CD4-positive, alpha-beta T cell treated with Interleukin-15 for 1 hour (primary cell): ENCODE measurements at places on chromosomes 6 and 20.

- no peak for DNase-seq
Observed at GRCh38 chr6:27777614-27778355, 134.4 kb downstream of the OR2B2 start.

GRCh38 chr6:138162111-138162954 is 594 bp downstream of the ARFGEF3 start:
- DNase-seq: no peak

DNA sequence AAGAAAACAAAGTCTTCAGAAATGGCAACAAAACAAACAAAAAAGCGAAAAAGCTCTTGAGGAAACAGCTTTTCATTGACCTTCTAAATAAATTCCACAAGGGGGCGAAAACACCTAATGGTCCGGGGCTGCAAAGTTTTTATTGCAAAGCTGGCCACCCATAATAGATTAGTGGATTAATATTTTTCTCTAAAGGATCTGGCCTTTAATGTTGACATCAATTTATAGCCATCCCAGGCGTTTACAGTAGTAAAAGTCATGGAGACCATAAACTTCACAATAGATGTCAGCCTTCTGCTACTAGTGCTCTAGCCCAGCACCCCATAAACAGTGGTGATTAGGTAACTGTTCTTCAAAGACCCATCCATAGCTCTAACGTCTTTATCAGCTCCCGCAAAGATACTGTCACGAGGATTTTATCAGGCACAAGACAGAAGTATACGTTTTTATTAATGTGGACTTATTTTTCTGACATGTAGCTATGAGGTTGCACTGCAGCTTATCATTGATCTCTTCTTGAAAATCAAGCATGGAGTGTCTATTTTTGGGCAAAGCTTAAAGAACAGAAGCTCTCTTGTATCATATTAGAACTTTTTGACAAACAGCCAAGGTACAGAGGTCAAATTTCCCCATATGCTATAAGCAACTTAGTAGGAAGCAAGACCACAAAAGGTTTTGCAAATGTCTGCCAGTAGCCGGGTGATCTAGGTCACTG is 4.7 kb downstream of the CITED2 start:
- DNase-seq: no peak

- DNase-seq: no peak
Observed at GRCh38 chr6:135195522-135195921, 14.4 kb downstream of the MYB start.

DNA sequence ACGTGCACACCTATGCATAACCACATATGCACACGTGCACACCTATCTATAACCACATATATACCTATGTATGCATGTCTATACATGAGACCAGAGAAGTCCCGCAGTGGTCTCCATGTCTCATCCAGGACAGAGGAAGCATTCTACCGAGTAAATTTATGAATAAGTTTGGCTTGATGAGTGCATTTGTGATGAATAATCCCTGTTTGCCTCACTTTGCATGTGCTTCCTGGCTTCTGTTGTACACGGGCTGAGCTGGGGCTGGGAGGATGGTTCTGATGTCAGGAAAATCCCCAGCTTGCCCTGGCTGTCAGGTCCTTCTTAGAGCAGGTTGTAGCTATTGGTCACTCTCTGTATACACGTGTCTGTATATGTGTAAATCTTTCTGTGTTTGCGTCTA is 157.6 kb upstream of the RPS6KA2 start:
- DNase-seq: no peak

GRCh38 chr6:41934278-41935192 is 7.1 kb downstream of the CCND3 start:
- DNase-seq: no peak

GRCh38 chr6:113893866-113894265 is 36.7 kb downstream of the MARCKS start:
- no peak for DNase-seq
